Common myeloid progenitor, CD34-positive (primary cell): ENCODE measurements at places on chromosomes 7 and 10.

GRCh38 chr10:92544296-92544695, 29.6 kb downstream of the IDE start:
- DNase-seq = peak; percentile 52

- no peak for DNase-seq
These were observed 40.3 kb upstream of the LRRC17 start for GRCh38 chr7:102872460-102872859.

DNA sequence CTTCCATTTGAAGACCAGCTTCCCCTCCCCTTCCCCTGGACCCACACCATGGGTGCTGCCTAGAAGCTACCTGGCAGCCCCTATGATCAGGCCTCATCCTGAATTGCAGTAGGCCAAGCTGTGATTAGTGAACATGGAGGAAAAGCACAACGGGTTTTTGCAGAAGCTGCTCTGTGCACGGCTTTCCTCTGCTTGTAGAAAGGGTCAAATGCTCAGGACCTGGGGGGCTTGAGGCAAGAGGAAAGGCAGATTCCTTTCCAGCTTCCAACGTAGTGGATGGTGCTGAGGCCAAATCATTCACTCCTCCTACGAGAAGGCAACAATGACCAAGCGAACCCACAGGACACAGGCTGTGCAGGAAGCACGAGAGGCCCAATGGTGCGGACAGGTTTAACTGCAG, 410.3 kb upstream of the SHH start:
- DNase-seq = no peak

DNA sequence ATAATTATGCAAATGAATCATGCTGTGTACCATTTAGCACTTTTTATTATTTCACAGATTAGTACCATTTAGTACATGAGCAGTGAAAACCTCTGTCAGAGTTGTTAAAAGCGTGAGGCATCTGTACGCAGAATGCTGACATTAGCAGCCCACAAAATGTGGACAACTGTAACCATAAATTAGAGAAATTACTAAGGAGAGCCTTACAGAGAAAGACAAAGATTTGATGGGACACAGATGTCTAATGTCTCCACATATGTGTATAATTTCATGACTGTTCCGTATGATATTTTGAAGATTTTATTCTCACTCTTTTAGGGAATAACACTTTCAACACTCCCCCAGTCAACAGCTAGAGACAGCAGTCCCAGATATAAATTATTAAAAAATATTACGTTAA, 414.0 kb upstream of the ANKRD30A start:
- DNase-seq = no peak

- no peak for DNase-seq
These were observed 1151.8 kb downstream of the TYW1 start for GRCh38 chr7:68148440-68148839.

DNA sequence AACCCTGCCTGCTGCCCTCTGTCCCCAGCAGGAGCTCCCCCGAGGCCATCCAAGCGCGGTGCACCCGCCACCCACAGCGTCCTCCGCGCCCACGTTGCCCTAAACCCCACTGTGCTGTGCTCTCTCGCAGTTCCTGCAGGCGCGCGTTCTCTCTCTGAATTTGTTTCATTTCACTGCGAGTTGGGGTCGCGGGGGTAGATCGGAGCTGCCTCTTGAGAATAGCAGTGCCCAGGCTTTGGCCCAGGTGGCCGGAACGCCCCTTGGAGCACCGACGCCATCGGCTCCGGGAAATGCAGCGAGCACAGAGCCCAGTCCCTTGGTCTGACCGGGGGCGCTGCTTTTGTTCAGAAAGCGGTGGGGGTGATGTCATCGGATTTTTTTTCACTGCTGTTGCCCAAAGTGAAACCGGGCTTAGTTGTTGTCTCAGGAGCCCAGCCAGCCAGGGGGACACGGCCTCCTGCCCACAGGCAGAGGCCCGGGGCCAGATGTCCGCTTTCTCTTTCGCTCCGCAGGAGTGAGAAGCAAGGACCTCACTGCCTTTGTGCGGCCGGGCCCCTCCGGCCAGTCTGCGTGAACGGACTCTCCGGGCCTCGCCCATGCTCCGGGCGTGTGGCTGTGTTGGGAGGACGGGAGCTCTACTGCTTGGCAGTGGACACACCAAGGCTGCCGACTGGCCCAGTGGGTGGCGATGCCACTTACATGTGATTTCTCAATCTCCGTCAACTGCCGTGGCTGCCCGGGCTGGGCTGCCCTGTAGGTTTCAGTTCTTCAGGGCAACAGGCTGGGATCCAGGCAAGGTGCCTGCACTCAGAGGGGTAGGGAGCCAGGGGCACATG, 43.1 kb downstream of the FOXK1 start:
- peak; percentile 69 for DNase-seq

GRCh38 chr10:5390607-5391205, 13.9 kb downstream of the TUBAL3 start:
- peak; percentile 20 for DNase-seq

DNA sequence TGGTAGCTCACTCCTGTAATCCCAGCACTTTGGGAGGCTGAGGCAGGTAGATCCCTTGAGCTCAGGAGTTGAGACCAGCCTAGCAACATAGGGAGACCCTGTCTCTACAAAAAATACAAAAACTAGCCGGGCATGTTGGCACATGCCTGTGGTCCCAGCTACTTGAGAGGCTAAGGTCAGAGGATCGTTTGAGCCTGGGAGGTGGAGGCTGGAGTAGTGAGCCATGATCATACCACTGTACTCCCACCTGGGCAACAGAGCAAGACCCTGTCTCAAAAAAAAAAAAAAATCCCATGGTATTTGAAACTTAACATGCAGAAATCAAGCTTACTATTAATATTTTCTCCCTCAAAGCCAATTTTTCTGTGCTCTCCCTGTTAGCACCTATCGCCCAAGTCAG, 5.9 kb downstream of the SFXN2 start:
- no peak for DNase-seq

DNA sequence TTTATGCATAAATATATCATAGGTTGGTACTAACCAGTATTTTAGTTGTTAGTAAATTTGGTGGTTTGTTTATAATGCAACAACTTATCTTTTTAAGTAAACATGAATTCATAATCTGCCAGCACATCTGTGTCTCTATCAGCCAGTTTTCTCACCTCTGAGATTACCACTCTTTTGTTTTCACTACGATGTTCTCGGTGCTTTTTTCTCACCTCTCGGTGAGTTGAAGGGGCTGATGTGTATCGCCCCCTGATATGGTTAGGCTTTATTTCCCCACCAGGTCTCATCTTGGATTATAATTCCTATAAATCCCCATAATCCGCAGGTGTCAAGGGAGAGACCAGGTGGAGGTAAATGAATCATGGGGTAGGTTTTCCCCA, 114.1 kb downstream of the CAMK1D start:
- no peak for DNase-seq
